Cortex of kidney (tissue), 1 donor: ENCODE measurements at places on chromosomes 7 and 10.

DNA sequence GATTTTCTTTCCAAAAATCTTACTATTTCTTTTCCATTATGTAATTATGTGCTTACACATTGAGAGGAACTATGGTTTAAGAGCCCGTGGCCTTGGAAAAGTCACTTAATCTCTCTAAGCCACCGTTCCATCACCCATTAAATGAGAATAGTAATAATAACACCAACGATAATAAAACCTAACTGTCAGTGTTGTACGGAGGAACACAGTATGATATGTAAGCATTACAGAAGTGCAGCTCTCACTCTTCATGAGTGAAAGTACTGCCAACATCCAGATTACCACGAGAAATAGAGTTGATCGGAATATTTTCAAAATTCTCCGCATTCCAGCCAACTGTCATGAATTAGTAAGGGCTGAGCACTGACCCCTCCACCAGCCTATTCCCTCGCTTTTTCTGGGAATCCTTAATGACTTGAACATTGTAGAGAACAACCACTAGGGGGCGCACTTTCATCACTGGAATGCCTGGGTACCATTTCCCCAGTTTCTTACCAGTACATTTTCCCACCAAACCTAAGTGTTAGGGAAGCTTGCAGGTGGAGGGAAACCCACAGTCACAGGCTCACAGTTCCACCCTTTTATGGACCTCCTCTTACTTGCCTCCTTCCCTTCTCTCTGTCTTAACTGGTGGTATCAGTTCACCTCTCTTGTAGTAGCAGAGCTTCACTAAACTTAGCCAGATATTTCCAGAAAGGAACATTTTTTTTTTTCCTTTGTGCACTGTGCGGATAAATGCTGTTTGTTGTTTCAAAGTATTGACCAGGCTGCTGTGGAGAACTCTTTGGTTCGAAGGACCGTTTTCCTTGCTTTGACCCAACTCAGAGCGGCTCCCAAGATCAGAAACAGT lies 27.8 kb downstream of the NKX2-3 start:
- DNase-seq, result no peak

DNA sequence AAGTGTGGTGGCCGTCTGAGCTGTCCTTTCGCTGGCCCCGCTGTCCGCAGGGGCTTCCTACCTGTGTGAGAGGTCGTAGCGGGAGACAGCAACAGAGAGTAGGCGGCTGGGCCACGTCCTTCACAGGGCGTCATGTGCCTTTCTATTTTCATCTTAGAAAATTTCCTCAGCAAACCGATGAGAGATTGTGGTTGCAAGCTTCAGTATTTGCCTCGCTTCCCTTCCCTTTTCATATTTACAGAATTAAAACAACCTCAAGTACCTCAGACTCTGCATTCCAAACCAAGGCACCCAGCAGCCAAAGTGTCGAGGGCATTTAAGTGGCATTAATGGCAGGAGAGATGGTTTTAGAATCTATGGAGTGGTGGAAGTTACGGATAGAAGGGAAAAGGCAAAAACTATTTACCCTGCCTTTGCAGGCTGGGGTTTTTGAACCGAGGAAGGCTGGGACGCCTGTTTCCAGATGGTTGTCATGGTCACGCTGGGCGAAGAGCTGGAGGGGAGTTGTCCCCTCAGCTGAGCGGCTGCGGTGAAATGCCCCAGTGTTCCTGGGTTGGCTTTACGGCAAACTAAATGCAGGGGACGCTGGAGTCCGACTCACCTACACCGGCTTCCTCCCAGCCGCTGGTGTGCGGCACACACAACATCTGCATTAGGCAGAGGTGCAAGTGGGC lies 41.9 kb downstream of the WIPI2 start:
- DNase-seq, result no peak

DNA sequence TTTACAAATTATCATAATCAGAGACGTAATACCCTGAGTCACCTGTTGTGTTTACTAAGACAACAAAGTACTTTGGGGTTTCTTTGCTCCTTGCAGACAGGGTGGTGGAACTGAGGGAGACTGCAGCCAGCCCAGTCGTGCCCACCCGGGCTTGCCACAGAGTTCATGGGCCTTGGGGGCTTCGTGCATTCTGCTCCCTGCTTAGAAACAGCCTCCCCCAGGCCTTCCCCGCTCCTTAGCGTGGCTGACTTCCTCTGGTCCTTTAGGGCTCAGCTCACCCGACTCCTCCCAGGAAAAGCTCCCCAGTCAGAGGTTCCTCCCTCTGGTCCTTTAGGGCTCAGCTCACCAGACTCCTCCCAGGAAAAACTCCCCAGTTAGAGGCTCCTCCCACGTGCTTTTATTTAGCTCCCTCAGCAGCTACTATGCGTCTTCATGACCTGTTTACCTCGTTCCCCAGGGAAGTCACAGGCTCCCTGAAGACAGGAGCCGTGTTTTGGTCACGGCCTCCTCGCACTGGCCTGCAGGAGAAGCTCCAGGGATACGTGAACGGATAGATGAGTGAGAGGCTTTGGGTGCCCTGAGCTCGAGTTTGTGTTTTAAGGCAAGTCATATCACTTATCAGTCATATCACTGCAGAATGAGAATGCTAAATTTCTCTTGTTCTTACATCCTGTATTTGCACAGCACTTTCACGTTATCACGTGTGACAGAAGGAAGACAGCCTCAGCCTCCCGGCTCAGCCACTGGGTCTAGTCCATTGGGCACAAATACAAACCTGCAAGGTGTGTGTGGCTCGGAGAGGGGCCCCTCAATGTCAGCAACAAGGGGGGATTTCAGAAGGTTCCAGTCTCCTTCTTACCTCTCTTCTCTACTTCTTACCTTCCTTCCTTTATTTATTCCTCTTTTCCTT lies 52.7 kb upstream of the VIPR2 start:
- no peak for DNase-seq

DNA sequence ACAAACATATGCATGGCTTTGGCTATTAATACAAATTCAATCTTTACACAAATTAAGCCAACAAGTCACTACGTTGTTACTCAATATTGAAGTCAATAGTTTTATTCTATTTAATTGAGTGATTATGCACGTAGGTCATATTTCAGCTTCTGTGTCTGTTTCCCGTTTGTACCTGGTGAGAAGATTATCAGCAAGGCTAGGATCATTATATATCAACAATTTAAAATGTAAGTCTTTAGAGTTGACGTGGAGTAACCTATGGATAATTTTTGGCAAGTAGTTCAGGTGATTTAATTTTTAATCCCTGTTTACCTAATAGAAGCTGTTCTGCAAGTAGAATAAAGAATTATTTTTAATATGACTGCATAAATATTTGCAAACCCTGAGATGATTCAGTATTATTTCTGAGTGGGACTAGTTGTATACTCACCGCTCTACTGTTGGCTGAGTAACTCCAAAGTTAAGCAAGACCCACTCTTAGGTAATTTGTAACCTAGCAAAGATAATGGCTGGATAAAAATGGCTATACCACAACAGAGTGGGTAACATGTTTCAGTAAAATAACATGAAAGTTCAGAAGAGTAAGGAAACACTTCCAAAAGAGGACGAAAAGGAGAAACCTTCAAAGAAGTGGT lies 161.0 kb downstream of the HGF start:
- DNase-seq, result no peak

- no peak for DNase-seq
Measured at GRCh38 chr7:158068853-158069252, 518.8 kb downstream of the PTPRN2 start.

DNA sequence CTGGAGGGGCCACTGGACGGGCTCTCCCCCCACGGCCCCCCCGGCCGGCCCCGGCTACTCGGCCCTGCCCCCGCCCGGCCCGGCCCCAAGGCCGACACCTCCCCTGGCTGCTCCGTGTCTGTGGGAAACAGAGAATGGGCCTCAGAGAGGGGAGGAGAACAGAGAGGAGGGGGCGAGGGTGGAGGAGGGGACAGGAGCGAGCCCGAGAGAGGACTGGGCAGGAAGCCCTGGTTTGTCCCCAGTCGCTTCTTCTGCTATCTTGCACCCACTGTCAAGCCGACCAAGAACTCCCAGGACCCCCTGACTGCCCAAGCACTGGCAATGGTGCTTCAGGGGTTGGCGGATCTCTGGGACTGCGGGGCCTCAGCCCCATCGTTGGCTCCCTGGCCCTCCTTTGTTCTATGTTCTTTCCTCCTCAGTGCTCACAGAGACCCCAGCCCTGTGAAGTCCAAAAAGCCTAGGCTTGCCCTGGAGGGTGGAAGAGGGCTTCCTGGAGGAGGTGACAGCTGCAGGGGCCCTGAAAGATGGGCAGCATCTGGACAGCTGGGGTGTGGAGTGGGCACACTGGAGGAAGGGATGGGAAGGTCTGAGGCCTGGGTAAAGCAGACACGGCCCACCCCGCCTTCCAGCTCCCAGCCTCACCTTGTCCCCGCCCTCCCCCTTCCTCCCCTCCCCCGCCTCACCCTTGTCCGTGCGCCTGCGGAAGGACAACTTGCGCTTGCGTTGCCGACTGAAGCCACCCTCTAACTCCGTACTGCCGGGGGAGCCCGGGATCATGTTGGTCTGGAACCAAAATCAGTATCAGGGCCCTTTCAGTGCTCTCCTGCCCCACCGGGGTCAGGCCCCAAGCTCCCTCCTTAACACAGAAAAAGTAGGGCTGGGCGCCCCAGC lies 30.1 kb downstream of the KCNH2 start:
- DNase-seq, result no peak

- no peak for DNase-seq
Measured at GRCh38 chr7:96136600-96137239, 185.2 kb downstream of the SLC25A13 start.

GRCh38 chr7:101094791-101095375 lies 9.6 kb downstream of the TRIM56 start:
- no peak for DNase-seq

DNA sequence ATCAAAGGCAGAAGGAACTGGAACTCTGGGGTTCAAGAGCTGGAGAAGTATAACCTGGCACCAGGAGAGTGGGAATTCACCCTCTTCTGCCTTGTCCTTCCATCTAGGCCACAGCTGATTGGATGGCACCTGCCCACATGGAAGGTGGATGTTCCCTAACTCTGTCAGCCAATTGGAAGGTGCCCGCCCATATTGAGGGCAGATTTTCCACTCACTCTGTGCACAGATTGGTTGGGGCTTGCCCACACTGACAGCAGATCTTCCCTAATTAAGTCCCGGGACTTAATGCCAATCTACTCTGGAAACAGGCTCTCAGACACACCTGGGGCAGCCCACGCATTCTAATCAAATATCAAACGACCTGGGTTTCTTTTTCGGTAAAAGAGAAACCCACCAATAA lies 1142.3 kb upstream of the CELF2 start:
- DNase-seq, result no peak

DNA sequence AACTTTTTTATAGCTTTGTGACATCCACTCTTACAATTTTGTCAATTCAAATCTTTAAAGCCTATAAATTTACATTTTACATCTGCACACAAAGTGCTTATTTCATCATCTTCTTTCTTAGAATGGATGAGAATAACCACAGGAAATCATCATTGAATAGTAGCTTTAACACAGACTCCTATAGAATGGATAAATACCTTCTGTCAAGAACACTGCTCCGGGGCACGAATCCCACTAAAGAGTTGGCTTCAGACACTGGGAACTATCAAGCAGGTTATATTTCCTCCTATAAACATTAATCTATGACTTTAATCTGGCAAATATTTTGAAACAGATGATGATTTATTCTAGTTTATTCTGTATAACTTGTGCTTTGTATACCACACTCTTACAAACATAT lies 269.7 kb upstream of the TPK1 start:
- DNase-seq, result no peak

DNA sequence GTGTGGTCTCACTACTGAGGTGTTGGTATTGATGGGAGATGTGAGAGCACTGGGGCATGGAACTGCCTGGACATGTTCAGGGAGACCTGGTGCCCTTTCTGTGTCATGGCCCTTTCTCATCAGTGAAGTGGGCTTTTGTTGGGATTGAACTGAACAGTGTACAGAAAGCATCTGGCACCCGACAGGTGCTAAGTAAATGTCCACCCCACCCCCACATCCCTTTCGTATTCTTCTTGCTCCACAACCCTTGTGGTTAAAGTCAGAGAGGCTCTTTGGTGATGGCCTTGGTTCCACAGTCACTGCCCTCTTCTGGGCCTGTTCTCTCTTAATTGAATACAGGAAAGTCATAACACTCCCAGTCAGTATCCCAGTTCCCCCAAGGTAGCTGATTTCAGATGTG lies 5.4 kb downstream of the NOM1 start:
- no peak for DNase-seq

GRCh38 chr7:134809616-134810015 lies 30.2 kb downstream of the CALD1 start:
- DNase-seq, result no peak

DNA sequence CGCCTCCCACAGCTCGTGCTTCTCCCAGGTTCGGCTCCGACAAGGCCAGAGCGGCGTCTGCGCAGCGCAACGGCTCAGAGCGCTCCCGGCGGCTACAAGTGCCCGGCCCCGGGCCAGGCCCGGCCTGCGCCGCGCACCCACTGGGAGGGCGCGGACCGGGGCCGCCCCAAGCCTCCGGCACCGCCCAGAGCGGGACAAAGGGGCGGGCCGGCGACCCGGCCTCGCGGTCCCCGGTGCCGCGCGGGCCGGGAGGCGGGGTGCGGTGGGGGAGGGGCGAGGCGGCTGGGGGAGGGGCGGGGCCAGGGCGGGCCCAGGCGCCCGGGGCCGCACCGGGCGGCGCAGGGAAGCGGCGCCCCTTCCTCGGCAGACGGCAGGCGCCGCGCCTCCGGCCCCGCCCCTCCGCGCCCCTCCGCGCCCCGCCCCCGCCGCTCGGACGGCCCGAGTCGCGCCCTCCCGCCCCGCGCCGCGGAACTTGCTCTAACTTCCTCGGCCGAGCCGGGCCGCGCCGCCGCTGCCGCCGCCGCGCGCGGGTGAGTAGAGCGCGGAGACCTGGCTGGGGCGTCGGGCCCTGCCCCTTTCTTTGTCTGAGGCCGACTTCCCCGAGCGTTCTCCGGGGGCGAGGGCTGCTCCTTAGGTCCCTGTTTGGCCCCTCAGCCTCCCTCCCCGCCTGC lies at the start of gene TSPAN14:
Gene TSPAN14 (plus strand): TSS at position 469 of the 671 bp plus-strand sequence. CDS start 34,924 bp downstream, outside the sequence.
- peak; percentile 83 for DNase-seq

DNA sequence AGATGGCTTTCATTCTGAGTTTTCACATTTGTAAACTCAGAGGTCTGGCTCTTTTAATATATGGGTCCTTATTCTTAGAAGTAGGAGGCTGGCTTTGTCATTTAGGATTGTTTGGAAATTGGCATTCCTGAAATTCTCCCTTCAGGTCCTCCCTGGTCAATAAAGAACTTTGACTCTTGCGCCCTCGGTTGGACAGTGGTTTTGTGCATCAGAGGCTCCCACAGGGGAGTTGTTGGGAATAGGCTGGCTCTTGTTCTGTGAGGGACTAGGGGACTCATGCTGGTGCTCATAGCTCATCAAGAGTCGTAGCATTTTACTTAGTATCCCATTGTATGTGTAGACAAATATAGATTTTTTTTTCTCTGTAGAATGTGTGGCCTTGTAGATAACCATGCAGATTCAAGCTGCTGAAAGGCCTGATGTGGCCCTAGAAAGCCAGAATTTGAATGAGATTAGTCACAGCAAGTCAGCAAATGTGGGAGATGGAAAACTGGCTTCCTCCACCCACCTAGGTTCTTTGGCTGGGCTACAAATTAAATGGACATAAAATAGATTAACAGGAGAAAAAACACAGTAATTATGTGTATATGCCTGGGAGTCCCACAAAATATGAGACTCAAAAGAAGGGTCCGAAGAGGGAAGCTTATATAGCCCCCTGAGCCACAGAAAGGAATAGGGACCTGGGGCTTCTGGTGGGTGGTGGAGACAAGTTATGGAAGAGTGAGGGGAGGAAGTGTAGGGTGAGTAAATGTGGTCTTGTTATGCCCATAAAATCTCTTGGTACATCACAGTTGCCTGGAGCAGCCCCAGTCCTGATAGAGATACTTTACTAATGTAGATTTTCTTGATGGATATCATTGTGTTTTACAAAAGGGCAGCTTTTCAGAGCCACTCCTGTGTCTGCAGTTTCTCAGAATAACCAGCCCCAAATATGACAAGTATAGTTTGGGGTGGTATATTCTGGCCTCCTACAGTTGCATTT lies 94.6 kb upstream of the BTBD16 start:
- no peak for DNase-seq
